ENCODE measurements at places on chromosomes 4 and X. TPM values are rescaled to one million over a fixed set of nuclear protein-coding genes. Genes with fewer than 3 reads are reported as not detected.

GRCh38 chr4:128847082-128847724, 37.7 kb downstream of the JADE1 start:
- no peaks in the 10 kb centered on the region for H3K27me3 ChIP-seq
- no peak overlapping the region for H3K4me3 ChIP-seq
- no peak for DNase-seq

GRCh38 chrX:150360331-150360730, 2.8 kb upstream of the MAMLD1 start:
- no peaks in the 10 kb centered on the region for H3K4me1 ChIP-seq
- H3K27me3 ChIP-seq: no peaks in the 10 kb centered on the region
- DNase-seq: no peak
- H3K4me3 ChIP-seq: no peak overlapping the region

DNA sequence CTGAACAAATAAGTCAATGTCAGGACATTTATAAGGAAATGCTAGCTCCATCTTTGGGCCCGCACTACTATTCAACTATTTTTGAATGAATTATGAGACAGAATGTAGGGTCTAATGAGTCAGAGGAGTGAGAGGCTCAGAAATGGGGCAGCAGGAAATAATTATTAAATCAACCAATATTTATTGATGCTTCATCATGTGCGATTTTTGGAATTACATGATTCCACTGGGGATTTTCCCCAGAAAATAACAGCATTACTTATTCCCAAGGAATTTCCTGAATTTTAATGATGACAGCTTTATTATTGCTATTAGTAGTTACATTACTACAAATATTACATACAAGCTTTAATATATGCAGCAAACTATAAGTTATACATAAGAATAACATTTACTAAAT, 49.3 kb upstream of the PHF8 start:
- no peak overlapping the region for H3K4me3 ChIP-seq
- H3K27ac ChIP-seq: peak overlapping the region; percentile 28
- H3K4me1 ChIP-seq: no peaks in the 10 kb centered on the region
- no peaks in the 10 kb centered on the region for H3K27me3 ChIP-seq

DNA sequence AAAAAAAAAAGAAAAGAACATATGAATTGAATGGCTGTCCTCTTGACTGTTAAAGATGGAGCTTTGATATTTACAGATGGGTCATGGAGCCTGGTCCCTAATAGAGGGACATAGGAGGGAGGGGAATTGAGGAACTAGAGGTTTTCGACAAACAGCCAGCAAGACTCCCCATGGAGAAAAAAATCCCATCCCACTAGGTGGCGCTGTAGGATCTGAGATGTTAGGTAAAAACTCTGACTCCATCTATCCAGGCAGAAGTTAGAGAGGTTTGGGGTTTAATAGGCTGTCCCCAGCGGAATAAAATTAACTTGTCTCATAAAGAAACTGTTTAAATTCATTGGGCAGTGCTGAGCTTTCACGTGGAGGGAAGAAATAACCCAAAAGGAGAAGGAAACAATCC, 45.9 kb downstream of the HMGB2 start:
- H3K36me3 ChIP-seq: no peaks in the 10 kb centered on the region
- peak; percentile 73 for DNase-seq
- H3K4me3 ChIP-seq: no peak overlapping the region

GRCh38 chr4:151418385-151418784, 9.4 kb downstream of the FHIP1A start:
- no peaks in the 10 kb centered on the region for H3K4me1 ChIP-seq
- H3K27ac ChIP-seq: no peak overlapping the region
- no peaks in the 10 kb centered on the region for H3K27me3 ChIP-seq
- DNase-seq: no peak
- H3K4me3 ChIP-seq: no peak overlapping the region
- no peaks in the 10 kb centered on the region for H3K36me3 ChIP-seq

DNA sequence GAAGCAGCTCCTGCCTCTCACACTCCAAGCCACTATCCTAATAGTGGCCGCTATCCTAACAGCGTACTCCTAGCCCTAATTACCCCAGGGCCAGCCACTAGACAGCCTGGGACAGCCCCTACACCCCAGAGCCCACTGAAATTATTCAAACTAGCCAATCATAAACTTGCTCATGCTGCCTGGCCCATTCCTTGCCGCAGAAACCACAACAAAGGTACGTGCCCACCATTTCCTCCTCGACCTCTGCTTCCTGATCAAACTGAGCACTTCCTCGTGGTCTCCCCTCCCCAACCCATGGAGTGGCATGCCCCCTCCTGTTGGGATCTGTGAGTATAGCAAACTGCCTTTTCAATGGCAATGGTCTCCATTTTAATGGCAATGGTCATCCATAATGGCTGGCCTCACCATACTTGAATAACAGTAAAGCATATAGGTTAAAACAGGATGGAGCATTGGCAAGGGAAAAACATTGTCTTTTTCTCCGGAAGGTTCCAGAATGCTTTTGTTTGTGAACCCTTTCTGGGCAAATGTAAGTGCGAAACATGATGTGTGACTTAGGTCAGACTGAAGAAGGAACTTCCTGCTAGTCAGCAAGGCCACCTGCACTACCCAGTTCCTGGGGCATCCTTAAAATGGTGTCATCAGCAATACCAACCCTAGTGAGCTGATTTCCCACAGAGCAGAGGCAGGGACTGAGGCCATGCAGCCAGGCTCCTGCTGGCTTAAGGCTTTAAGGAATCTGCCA, 107.1 kb upstream of the ATP6AP2 start:
- no peak overlapping the region for H3K4me3 ChIP-seq
- H3K36me3 ChIP-seq: no peaks in the 10 kb centered on the region
- DNase-seq: no peak
- H3K27me3 ChIP-seq: no peaks in the 10 kb centered on the region
- H3K4me1 ChIP-seq: no peaks in the 10 kb centered on the region
- H3K27ac ChIP-seq: no peak overlapping the region

- H3K36me3 ChIP-seq: no peaks in the 10 kb centered on the region
- H3K4me3 ChIP-seq: no peak overlapping the region
- H3K27ac ChIP-seq: no peak overlapping the region
- H3K4me1 ChIP-seq: no peaks in the 10 kb centered on the region
- no peak for DNase-seq
These were observed 824.8 kb upstream of the GALNTL6 start for GRCh38 chr4:170988446-170988845.

Gene LCORL
- total RNA-seq: 1.4 TPM

Gene BLTP1
- total RNA-seq: 188 TPM

Gene SATL1
- not detected for total RNA-seq

All from ascending aorta (tissue), 2 donors.